ENCODE measurements at places on chromosomes 1 and 21.

GRCh38 chr1:170196490-170197236, 50.9 kb downstream of the NTMT2 start:
- no peak for DNase-seq

DNA sequence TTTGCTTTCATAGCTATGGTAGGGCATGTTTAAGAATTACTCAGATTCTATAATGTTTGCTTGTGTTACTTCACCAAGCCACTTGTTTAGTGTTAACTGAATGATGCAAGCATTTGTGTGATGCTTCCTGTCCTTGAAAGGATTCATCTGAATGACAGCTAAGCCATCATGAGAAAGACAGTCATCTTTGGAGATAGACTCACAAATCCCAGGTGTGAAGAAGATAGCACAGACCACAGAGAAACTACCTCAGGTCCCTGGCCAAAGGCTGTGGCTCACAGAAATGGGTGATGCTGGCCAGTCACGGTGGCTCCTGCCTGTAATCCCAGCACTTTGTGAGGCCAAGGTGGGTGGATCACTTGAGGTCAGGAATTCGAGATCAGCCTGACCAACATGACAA, 321.4 kb downstream of the DPYD start:
- DNase-seq = no peak

- no peak for DNase-seq
These were observed 1.0 kb upstream of the JAM2 start for GRCh38 chr21:25637851-25638659.

DNA sequence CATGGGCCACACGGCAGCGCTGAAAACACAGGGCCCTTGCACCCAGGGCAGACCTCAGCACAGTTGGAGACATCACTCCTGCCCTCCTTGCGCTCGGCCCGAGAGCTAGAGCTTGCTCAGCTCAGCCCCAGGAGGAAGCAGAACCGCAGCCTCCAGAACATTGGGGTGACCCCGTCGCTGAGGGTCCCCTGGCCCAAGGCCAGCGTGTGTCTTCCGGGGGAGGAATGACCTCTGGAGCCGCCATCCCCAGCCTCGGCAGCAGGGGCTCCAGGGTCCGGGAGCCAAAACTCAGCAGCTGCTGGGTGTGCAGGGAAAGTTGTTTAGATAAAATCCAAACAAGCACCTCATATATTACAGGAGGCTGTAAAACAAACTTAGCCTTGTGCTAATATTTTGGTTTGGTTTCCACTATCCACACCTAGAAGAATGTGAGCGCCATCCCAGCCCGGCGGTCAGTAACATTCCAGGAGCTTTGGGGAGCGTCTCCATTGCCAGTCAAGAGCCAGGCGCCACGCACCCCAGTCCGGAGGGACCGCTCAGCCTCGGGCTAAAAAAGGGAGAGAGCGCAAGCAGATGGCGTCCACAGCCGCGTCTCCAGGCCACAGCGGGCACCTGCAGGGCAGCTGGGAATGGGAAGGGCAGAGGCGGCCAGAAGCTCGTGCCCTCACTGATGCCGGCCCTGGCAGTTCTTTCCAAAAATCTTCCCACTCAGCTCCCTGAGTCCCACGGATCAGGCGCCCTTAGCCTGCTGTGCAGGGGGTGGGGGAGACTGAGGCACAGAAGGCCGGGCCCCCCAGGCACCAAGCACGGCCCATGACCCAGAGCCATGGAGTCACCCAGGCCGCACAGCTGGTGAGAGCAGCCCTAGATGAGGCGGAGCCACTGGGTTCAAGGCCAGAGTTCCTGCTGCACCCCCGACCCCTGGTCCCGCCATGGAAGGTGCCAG, 52.0 kb downstream of the SLX9 start:
- no peak for DNase-seq

- DNase-seq = no peak
These were observed 49.4 kb downstream of the TMCO4 start for GRCh38 chr1:19750101-19750881.

- DNase-seq = no peak
These were observed 180.8 kb upstream of the CACYBP start for GRCh38 chr1:174818951-174819350.

- no peak for DNase-seq
These were observed 70.8 kb upstream of the PRKACB start for GRCh38 chr1:84073266-84073665.

- DNase-seq = no peak
These were observed 6.2 kb downstream of the TMCO4 start for GRCh38 chr1:19793360-19794046.

DNA sequence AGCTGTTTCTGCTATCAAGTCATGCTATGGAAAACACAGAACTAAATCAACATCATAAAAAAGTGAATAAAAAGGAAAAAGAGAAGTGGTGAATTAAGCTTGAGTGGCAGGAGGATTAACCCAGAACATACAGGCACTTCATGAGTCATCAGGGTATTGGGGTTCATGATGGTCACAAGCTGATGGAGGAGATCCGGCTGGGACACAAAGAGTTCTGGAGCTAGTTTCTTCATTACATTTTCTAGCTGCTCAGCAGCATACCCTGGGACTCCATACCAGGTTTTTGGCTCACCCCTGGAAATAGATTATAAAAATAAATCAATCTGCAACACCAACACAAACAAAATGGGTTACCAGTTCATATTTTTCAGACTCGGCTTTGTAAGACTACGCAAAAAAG, 42.5 kb upstream of the SYT2 start:
- DNase-seq = no peak

GRCh38 chr21:42641311-42642218, 11.9 kb upstream of the PDE9A start:
- DNase-seq = no peak

GRCh38 chr1:190429141-190429540, 48.5 kb downstream of the BRINP3 start:
- no peak for DNase-seq

DNA sequence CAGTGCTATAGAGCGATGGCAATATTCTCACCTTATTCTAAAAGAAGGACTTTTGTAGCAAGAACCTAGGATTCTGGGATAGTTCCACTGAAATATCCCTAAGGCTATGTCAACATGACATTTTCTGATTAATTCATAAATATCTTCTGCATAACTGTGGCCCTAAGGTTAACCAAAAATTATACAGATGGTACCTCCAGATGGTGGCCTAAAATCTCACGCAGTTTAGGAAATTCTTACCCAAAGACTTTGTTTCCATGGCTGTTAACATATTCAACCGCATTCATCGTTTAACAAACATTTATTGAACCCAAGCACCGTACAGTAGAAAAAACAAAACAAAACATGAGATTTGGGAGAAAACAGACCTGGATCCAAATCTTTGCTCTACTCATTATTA, 19.1 kb downstream of the NID1 start:
- no peak for DNase-seq

DNA sequence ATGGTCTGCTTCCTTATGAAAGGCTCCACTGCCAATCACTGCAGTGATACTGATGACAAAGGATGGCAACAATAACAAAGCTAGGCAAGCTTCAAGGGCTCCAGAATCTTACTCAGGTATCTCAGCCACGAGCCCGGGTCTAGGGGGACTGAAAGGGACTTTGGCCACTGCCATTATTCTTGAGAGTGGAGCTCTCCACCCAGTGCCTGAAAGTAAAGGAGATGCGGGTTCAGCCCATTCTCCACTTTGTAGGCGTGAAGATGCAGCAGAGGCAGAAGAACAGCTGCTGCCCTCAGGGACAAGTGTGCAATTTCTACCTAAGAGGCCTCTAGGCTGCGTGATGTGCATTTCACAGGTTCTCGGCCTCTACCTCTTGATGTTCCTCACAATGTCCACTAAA, 31.4 kb upstream of the SLAMF9 start:
- no peak for DNase-seq

DNA sequence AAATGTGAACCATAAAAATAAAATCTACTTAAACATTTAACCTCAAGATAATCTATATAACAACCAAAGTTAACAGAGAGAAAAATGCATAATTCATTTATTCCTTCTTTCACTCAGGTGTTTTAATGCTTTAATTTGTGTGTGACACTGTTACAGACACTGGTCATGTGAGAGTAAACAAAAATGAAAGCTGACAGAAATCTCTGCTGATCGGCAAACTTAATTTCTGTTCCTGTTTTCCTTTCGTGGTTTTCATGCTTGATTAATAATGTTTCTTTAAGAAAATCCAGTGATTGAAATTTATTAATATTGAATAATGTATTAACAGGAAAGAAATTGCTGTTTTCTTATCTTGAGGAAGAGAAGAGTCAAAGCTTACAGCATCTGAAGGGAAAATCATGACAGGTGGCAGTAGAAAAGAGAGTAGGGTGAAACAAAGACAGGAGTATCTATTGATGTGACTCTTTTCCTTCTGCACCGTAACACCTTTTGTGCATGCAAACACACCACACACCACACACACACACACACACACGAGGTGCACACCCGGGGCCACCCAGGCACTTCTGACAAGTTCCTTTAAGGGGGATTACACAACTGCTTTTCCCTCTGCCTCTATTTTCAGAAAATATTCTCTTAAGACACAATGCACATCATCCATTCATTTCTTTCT, 1.6 kb downstream of the OR2AK2 start:
- DNase-seq = no peak

GRCh38 chr1:175820456-175821025, 77.1 kb upstream of the TNR start:
- DNase-seq = no peak

GRCh38 chr1:110787328-110788071, 85.4 kb upstream of the CD53 start:
- no peak for DNase-seq

GRCh38 chr21:34647555-34647954, 21.2 kb upstream of the CLIC6 start:
- no peak for DNase-seq

DNA sequence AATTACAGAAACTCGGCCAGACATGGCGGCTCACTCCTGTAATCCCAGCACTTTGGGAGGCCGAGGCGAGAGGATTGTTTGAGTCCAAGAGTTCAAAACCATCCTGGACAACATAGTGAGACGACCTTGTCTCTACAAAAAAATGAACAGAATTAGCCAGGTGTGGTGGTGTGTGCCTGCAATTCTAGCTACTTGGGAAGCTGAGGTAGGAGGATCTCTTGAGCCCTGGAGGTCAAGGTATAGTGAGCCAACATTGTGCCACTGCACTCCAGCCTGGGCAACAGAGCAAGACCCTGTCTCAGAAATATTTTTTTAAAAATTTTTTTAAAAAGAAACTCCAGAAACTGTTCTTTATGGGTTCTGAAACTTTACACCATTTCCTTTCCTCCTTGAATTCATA, 38.4 kb upstream of the IFNGR2 start:
- DNase-seq = no peak

DNA sequence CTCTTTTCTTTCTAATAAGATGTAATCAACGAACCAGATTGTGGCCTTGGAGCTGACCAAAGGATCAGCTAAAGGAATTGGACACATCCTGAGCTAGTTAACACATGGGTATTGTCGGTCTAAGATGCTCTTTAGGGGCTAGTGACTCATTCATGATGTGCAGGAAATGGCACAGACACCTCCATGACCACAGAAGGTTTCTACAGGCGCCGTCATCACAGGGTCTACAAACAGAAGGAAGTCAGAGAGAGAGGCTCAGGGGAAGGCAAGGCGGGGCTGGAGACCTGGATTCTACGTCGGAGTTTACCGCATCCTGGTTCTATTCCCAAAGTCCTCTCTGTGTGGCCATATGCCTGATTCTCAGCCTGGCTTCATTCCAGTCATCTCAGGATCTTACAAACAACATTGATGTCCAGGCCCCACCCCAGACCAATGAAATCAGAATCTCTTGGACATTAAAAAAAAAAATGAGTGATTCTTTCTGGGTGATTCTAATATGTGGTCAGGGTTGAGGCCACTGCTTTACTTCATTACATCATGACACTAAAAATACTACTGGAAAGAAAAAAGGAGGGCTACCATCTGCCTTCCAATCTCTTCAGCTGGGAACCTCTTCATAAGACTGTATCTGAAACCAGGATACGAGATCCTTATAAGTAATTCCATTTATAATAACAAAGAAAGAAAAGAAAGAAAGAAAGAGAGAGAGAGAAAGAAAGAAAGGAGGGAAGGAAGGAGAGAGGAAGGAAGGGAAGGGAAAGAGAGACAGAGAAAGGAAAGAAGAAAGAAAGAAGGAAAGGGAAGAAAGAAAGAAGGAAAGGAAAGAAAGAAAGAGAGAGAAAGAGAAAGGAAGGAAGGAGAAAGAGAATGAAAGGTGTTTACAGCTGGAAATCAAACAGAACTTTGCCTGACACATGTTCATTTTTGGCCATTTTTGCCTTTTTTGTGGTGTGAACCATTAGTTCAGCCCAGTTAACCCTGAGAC, 11.6 kb upstream of the KCNJ15 start:
- peak; percentile 20 for DNase-seq

GRCh38 chr21:38832664-38833063, 26.9 kb downstream of the ETS2 start:
- no peak for DNase-seq

DNA sequence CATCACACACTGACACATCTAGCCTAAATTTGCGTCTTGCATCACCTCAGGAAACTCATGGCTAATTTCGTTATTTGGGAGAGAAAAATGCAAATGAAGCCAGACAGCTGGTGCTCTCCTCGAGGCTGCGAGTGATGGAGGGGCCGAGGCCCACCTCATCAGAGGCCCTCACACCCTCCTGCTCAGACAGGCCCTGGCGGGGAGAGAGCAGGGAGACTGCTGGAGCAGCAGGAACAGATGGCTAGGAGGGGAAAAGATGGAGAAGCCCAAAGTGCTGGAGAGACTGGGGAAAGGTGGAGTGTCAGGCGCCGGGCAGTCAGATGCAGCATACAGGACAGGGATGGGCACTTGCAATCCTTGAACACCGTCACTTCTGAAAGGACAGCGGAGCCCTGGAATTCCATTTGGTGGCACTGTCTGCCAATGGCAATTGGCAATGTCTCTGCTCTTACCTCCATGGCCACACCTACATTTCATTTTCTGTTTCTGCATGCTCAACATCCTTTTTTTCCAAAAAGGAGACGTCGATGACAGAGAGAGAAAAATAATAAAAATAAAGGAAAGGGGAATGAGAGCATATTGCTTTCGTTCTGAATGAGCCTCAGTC, 286.2 kb downstream of the SPATA17 start:
- no peak for DNase-seq

GRCh38 chr1:173149887-173150286, 57.2 kb downstream of the TNFSF4 start:
- DNase-seq = no peak

GRCh38 chr1:110237386-110238152, 27.5 kb downstream of the KCNC4 start:
- DNase-seq = no peak

DNA sequence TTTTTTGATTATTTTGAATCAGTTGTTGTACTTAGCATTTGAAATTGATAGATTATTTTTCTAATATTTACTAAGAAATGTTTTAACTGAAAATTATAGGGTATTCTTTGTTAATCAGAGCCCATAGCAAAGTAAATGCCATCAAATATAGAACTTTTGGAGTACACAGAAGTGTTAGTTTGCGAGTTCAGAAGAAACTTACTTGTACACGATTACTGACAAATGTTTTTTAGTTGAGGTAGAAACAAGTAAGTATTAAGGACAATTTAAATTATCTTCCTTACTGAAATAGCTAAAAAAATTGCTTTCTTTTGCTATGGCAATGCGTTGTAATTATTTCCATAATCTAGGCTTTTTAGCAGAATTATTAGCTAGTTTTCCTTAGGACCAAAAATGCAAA, 692.2 kb downstream of the USP25 start:
- DNase-seq = no peak

- no peak for DNase-seq
These were observed 54.1 kb downstream of the LDLRAD2 start for GRCh38 chr1:21865943-21866706.

Measured in amniotic stem cell (primary cell).